Lower lobe of right lung (tissue), 2 donors: ENCODE measurements at places on chromosomes 3 and 15.

GRCh38 chr3:198113206-198114053 is 153.4 kb downstream of the LMLN start:
- DNase-seq: peak; percentile 63

DNA sequence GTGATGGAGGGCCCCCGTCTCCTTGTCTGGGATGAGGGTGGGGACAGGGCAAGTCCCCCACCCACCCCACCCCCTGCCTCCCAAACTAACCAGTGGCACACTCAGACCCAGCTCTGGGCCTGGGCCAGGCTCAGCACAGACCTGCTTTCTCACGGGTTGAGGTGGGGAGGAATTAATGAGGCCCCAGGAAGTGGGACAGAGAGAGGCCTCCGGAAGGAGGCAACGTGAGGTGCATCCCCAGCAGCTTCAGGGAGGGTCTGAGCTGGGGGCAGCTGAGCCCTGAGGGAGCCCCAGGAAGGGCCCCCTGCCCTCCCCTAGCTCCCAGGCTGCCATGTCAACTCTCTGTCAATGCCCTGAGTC is 15.0 kb upstream of the GNAI2 start:
- no peak for DNase-seq

DNA sequence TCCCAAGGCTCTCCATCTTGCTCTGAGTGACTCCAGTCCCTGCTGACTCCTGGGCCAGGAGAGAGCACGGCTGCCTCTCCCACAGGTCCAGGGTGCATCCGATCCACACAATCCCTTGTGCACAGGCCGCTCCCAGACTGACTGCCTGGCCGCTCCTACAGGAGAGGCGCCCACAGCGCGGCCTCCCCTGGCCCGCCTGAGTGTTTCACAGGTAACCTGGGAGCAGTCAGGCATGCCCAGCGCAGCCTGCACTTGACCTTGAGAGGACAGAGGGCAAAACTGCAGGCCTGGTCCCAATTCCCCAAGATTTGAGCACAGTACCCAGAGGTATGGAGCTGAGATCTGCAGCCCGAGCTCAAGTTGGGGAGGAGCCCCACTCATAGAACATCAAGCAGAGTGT is 490.2 kb downstream of the CNTN6 start:
- DNase-seq: no peak

- no peak for DNase-seq
These were observed 78.8 kb downstream of the ATP2B2 start for GRCh38 chr3:10426346-10427220.

DNA sequence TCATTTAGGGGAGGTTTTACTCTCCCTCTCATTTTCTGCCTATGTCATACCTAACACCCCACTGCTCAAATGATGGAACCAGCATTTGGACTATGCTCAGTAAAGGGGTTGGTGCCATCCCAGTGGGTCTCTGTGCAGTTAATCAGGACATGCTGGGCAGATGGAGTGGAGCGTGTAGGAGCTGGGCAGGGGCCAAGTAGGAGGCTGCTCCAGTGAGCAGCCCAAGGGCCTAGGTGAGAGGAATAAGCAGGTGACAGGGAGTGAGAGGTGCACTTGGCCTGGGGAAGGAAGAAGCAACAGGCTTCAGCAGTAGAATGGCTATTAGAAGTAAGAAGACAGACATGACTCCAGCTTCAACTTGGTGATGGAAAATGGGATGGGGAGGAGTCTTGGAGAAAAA is 72.2 kb downstream of the EPHB1 start:
- no peak for DNase-seq

GRCh38 chr15:99850517-99850916 is 117.3 kb upstream of the LYSMD4 start:
- no peak for DNase-seq

GRCh38 chr3:10935846-10936631 is 56.5 kb upstream of the SLC6A1 start:
- no peak for DNase-seq

DNA sequence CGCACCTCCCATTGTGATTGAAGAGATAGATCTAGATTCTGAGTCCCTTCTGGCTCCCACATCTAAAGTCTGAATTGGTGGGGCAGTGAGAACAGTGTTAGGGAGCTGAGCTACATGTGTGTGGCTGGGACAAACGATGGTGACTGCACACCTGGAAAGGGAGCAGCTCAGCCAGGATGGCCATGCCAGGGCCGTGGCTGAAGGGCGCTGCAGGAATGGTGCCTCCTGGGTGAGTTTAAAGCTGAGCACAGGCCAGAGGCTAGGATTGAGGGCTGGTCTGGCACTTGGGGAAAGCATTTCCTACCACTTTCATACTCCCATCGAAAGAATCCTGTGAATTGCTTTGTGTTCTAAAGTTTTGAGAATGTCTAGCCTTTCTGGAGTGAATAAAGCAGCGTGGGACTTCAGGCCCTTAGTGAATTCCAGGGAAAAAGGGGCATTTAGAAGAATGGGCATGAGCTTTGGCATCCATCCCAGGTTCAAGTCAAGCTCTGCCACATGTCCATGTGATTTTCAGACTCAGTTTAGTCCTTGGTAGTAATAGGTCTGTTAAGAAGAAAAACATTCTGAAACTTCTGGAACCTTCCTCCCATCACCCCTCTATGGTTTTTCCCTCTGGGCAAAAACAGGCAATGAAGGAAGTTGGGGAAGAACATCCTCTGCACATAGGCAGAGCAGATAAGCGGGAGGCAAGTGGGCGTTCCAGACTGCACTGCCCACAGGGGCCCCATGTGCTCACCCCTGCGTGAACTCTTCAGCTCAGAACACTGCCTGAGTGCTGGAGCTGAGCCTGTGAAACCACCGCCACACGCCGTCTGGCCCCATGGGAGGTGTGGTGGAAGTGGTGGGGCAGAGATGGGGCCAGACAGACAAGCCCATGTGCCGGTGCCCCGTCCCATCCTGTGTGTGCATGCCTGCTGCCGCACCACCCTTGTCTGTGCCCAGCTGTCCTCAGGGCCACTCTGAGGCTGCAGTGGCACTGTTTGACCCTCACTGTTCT is 12.9 kb upstream of the CPNE9 start:
- no peak for DNase-seq

GRCh38 chr3:166721466-166721865 is 658.6 kb downstream of the ZBBX start:
- no peak for DNase-seq

DNA sequence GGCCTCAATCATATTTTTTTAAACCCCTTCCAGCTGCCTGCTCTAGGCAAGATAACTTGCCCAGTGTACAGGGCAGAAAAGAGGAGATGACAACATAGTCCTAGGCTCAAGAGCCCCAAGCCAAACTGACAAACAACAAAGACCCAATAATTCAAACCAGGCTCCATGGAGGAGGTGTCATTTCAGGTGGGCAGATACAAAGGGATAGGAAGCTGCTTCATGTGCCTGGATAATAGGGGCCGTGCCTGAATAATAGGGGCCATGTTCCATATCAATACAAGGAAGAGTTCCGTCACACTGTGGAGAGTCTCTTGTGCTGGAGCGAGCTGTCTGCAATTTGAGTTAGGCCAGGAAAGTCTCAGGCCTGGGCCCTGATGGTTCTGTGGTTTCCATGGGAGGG is 35.4 kb upstream of the TRIM71 start:
- DNase-seq: no peak

DNA sequence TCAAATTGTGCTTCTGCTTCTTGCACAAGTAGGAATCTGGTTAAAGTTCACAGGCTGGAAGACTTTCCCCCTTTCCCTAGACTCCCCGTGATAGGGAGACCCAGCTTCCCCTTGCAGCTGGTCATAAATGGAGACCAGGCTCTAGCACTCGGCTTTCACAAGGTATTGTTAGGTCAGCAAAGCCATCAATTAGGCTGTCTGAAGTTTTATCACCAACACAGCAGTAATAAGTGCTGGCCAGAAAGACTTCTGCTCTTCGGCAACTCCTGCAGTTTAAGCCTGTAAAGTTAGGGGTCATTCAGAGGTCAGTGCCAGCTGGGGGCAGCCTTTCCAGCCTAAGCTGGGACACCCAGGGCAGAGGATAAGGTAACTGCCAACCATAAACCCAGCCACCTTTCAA is 203.4 kb downstream of the MEIS2 start:
- DNase-seq: no peak

DNA sequence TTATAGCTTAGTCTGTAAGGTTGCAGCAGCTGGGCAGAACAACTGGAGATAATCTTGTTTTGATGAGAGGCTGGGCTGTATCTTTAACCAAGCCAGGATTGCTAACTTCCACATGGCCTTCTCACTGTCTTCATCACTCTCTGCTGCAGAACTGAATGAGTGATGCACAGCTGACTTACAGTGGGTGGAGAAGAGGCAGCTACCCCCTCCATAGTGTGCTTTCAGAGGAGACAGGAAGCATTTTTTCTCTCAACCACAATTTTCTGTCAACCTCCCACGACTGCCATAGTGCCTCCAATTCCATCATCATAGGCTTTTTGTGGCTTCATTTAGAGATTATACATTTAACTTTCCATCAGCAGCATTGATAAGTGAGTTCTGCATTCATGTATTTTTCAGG is 168.2 kb downstream of the CLSTN2 start:
- DNase-seq: no peak

DNA sequence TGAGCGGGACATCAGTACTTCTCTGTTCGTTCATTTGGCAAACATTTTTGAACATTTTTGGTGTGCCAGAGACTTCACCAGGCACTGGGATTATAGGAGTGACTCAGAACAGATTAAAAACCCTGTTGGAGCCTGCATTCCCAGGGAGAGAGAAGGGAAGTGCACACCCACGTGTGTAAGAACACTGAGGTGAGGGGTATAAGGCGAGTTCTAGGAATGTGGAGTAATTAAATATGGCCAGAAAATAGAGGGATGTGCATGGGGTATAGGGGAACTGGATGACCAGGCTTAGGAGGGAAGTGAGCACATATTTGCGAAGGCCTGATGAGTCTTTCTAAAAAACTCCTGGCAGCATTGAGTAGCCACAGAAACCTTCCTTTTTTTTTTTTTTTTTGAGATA is 401.2 kb upstream of the C2CD4B start:
- DNase-seq: no peak

DNA sequence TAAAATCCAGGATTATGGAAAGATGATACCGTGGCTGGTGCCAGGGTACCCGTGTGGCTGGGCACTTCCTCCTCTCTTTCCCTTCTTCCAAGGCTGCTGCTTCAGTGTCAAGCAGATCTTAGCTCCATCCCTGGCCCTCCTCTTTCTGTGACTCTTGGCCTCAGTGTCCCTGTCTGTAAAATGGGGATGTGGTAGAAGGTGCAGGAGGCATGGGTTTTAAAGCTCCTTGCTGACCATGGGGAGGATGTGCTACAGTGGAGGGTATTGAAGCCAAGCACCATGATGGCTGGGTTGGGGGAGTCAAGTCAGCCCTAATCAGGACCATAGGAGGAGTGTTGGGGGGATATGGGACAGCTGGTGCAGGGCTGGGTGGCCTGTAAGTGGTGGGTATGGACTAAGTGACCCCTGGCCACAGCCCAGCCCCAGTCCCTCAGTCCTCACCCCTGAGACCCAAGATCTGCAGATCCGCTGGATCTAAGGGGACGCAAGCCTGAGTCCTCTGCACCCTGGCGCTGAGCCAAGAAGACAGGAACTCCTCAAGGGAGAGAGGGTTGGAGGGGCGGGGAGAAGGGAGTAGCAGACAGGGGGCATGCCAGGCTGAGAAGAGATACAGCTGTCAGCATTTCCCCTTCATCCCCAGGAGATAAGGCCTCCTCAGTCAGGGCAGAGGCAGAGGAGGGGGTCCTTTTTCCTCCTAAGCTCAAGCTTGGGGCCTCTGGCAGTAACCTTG is 12.0 kb downstream of the PTH1R start:
- DNase-seq: no peak

- DNase-seq: no peak
These were observed 6.6 kb downstream of the HTR3C start for GRCh38 chr3:184059424-184059823.

DNA sequence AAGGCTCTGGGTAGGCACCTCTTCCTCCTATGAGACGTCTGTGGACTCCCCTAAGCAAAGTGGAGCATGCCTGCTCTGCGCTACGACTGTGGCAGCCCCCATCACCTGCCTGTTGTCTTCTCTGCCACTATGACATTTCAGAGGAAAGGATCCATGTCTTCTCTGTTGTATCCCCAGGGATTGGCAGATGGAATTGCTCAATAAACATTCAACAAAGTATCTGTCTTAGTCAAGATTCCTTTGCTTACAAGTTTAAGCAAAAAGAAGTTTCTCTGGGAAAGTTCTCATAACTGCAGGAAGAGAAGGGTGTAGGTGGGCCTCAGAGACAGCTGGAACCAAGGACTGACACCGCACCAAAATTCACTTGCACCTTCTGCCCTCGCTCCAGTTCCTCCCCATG is 34.3 kb downstream of the AMOTL2 start:
- no peak for DNase-seq

DNA sequence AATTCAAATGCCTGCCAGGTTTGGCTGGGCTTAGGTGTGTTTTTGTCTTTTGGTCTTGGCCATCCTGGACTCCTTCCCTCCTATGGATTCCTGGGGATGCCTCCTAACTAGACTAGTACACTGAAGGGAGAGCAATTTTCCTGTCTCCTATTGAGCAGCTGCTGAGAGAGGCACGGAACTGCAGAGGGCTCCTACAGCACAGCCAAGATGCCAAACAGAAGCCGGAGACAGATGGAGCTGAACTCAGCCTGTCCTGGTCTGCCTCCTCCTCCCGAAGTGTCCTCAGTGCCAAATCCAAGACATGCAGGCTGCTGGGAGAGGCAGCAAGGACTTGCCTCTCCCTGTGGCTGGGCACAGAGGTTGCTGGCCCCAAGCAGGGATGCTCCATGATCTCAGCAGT is 256.6 kb upstream of the PROK2 start:
- DNase-seq: no peak

- no peak for DNase-seq
These were observed 10.5 kb downstream of the LTF start for GRCh38 chr3:46454209-46454595.

- no peak for DNase-seq
These were observed 14.1 kb downstream of the ACKR2 start for GRCh38 chr3:42823351-42823750.

- no peak for DNase-seq
These were observed 107.8 kb downstream of the MEGF11 start for GRCh38 chr15:66145726-66146182.

GRCh38 chr3:185647880-185648210 is 61.8 kb downstream of the SENP2 start:
- no peak for DNase-seq

- DNase-seq: no peak
These were observed 204.7 kb upstream of the GAP43 start for GRCh38 chr3:115418583-115418982.

DNA sequence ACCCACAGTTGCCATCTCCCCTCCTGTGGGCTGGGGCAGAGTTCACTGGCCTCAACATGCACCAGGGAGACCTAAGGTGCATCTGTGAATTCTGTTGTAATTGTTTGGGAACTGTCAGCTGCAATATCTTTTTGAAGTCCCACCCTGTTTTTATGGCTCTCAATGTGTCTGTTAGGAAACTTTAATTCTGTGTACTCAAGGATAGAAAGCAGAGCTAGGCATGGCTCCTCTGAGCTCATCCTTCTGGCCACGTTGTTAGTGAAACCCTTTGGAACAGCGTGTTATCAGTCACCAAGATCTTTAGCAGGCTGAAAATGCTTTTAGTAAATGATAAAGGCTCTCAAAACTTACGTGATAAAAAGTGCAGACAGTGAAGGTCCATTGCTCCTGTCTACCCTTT is 33.6 kb upstream of the MTMR10 start:
- no peak for DNase-seq

GRCh38 chr3:178062126-178062525 is 474.1 kb upstream of the KCNMB2 start:
- no peak for DNase-seq
